H54 (cell line): ENCODE measurements at places on chromosomes 16 and 17.
A peak's percentile ranks its signal among the peaks of the same experiment; 100 is the strongest.

GRCh38 chr16:55009581-55009980, 78.9 kb downstream of the IRX5 start:
- no peak for DNase-seq

- DNase-seq, result no peak
Observed at GRCh38 chr17:17062356-17062755, 20.1 kb downstream of the MPRIP start.

DNA sequence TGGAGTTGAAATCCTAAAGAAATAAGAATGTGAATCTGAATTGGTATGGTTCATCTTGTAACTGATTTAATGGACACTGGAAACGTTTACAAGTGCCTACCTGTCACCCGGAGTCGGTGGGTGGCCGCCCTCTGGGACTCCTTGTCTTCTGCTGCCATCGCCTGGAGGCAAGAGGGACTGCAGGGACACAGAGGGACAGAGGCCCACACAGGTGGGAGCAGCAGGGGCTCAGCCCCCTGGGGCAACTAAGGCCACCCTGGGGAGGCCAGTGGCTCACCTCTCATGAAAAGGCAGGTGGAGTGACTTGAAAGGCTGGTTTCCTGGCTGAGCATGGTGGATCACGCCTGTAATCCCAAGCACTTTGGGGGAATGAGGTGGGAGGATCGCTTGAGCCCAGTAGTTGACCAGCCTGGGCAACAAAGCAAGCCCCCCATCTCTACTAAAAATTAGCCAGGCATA, 23.2 kb downstream of the TMEM92 start:
- peak; percentile 86 for DNase-seq

DNA sequence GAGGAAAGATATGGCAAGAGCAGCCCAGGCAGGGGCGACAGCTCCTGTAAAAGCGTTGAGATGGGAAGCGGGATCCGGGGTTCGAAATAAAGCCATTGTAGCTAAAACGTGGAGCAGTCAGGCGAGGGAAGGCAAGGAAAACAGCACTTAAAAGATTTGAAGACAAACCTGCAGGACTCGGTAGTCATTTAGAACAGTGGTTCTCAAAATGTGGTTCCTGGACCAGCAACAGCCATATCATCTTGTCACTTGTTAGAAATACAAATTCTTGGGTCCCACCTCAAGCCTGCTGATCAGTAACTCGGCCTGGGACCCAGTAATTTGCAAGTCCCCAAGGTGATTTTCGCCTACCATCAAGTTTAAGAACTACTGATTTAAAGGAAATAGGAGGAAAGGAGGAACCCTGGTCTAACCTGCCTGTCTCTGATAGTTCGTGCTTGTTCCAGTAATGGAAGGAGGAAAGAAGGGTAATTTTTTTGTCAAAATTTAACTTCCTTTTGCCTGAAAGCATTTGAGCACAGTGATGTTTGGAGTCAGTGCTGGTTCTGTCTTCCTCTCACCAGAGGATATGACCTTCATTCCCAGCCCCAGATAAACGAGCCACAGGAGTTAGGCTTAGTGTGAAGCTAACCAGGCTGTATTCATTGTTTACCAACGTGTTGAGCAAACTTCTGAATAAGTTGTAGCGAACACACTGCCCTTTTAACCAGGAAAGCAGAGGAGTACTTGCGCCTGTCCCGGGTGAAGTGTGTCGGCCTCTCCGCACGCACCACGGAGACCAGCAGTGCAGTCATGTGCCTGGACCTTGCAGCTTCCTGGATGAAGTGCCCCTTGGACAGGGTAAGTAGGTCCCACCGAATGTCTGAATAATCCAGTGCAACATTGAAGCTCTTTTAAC, 1.1 kb downstream of the ORC6 start:
- no peak for DNase-seq

GRCh38 chr17:77011173-77012011, 129.4 kb upstream of the SEC14L1 start:
- no peak for DNase-seq

DNA sequence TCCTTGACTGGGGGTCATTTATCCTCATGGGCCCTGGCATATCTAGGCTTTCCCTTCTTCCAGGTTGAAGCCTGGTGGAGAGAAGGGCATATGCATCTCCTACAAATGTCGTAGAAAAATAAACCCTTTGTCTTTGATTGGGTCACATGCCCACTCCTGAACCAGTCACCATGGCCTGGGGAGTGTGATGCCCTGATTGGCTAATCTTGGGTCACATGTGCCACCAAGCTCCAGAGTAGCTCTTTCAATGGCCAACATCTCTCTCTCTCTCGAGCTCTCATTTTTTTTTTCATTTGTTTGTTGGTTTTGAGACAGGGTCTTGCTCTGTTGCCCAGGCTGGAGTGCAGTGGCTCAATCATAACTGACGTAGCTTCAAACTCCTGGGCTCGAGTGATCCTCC, 5.6 kb upstream of the XPO6 start:
- no peak for DNase-seq

GRCh38 chr17:33121272-33121671, 129.6 kb downstream of the SPACA3 start:
- DNase-seq, result no peak

- no peak for DNase-seq
Observed at GRCh38 chr17:3440451-3440850, 6.8 kb upstream of the OR1E2 start.

DNA sequence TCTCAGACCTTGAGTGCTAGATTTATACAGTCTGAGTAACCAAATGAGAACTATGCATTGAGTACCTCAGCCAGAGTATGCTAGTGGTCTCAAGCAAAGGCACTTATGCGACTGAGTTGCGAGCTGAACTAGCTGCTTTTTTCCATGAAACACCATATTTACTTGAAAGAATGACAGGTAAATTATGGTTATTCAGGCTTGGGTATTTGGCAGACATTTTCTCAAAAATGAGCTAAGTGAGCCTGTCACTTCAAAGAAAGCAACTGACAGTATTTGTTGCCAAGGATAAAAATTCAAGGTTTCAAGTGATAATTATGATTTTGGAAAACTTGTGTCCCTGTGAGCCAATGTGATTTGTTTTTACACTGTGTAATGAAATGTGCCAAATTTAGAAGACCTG, 19.3 kb downstream of the CACNG3 start:
- DNase-seq, result no peak

- no peak for DNase-seq
Observed at GRCh38 chr16:25478476-25478875, 213.3 kb upstream of the HS3ST4 start.

- no peak for DNase-seq
Observed at GRCh38 chr17:35784895-35785294, 10.5 kb downstream of the MMP28 start.

GRCh38 chr17:65228734-65229620, 91.8 kb downstream of the RGS9 start:
- DNase-seq, result no peak

GRCh38 chr17:57920916-57921703, 34.1 kb downstream of the CUEDC1 start:
- DNase-seq, result no peak

DNA sequence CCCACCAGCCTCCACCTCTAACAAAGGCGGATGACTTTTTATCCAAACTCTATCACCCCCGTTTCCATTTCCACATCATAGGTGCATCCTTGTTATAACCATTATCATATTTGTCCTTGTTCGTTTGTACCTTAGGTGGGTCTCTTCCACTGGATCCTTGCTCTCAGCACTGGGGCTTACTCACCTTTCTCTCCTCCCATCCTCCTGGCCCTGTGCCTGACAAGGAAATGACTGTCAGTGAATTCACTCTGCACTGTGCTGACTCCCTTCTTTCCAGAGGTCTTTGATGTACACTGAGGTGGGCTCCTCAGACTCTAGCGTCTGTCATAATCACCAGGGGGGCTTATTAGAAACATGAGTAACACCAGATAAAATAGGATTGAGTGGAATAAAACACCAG, 3.1 kb downstream of the GSG1L2 start:
- no peak for DNase-seq

- no peak for DNase-seq
Observed at GRCh38 chr17:9828296-9829295, 2.9 kb downstream of the GLP2R start.

GRCh38 chr16:66081775-66082366, 284.6 kb upstream of the CDH5 start:
- no peak for DNase-seq

DNA sequence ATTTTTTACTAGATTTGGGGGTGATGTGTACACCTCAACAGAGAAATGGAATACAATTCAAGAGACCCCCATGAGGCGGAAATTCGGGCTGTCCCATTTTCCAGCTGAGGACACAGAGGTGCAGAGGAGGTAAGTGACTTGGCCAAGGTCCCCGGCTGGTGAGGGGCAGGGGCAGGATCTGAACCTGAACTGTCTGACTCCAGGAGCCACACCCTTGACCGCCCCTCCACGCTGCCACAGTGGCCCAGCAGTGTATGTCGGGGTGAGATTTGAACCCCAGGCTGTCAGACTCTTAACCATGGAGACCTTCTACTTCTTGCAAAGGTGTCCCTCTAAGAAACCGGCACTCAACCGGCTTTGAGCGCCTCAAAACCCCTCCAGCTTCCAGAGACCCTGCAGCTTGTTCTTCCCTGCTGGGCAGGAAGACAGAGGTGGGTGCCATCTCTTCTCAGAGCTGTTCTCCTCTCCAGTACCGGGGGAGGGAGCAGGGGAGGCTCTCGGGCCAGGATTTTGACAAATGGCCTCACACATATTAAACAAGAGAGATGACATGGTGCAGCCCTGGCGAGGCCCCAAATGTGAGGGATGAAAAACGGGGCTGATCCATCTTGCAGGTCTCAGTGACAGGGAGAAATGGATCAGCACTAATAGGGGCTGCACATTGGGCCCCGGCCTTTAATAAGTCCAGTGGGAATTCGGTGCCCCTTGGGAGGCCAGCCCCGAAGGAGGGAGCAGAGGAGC, 222.3 kb downstream of the GSG1L start:
- DNase-seq, result no peak

DNA sequence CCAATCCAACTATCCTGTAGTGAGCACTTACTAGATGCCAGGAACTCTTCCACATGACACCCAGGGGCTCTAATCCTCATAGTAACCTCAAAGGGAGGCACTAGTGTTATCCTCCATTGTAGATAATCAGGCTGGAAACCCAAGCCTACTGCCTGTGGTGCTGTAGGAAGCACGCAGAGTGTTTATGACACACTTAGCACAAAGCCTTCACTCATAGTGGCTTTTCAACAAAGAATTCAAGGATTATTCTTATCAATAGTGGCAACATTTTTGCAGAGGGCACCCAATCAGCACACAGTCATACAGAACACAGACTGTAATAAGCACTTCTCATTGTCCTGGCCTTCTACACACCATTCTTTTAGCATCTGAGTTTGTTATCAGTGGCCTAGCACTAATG, 18.5 kb upstream of the SOX9 start:
- no peak for DNase-seq

- DNase-seq, result no peak
Observed at GRCh38 chr17:77783991-77784820, 174.3 kb upstream of the TNRC6C start.

DNA sequence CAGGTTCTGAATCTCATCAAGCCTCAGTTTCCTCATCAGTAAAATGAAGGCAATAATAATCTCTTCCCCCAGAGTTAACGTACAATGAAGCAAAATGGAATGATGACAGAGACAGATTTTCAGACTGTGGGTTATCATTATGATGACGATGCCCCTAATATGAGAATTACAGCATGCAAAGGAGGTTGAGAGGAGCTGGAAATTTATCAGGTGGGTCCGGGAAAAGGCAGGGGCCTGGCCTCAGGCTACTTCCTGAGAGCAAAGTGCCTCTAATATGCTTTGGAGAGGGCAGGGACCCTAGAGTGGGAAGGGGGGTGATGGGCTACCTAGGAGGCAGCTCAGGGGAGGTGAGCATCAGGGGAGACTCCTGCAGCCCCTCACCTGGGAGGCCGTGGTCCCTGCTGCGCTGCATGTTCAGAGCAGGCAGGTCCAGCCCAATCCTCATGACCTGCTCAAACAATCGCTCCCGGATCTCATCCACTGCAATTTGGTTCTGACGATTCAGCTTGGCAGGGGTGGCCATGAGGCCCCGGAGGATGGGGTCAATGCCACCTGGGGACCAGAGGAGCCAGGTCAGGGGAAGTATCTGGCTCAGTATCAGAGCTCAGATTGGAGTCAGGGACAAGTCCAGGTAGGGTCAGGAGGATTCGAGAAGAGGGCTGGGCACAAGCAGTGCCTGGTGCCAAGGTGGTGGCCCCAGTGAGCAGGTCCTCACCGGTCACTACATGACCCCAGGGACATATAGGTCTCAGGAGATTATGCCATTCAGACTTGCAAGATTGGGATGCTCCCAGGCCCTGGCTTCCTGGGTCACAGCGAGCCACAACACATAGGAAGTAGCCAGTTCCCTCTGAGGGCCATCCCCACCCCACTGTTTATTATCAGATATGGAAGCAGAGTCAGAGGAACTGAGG, 8.1 kb downstream of the MPO start:
- DNase-seq, result no peak
